SK-N-SH treated with all-trans-retinoic acid at 6 μM for 48 hours (cell line): ENCODE measurements at places on chromosomes 2 and 18.

- no peak for ATAC-seq
These were observed 186.6 kb downstream of the C1D start for GRCh38 chr2:67876176-67876575.

DNA sequence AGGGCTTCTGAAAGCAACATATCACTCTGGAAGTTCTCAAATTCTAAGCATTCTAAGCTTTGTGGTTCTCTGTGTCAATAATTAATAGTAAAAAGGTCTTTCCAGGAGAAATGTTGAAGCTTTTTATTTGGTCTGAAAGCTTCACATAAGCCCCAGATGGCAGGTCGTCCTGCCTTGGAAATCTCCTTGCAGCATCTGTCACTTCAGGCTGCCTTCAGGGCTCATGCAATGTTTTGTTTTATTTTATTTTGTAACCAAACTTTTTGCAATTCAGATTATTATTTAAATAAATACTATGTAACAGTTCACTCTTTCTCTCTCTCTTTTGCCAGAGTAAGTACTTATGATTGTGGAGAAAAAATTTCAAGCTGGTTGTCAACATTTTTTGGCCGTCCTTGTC is 46.7 kb upstream of the FHOD3 start:
- no peak for ATAC-seq

GRCh38 chr2:41484858-41485234 is 563.0 kb upstream of the PKDCC start:
- no peak for ATAC-seq

DNA sequence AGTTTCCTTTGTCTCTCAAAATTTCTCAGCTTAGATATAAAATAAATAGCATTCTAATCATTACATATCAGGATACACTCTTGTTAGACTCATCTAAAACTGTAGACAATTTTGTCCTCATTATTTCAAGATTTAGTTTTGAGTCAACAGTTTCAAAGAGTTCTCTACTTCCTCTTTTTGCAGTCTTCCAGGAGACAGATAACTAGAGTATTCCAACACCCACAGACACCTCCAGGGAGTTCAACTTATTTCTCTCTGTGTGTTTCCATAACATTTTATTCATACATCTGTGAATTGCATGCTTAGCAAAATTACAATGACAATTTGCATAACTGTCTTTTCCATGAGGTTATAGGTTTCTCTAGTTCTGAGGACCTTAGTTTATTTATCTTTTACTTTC is 166.6 kb upstream of the HNMT start:
- no peak for ATAC-seq

DNA sequence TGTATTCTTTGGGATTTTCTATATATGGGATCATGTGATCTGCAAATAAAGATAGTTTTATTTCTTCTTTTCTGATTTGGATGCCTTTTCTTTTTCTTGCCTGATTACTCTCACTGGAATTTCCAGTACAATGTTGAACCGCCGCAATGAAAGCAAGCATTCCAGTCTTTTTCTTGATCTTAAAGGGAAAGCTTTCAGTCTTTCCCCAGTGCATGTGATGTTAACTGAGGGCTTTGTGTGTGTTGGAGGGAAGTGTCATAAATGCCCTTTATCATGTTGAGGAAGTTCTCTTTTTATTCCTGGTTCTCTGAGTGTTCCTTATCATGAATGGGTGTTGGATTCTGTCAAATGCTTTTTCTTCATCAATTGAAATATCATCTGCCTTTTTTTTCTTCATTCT is 16.9 kb upstream of the CYBRD1 start:
- no peak for ATAC-seq

DNA sequence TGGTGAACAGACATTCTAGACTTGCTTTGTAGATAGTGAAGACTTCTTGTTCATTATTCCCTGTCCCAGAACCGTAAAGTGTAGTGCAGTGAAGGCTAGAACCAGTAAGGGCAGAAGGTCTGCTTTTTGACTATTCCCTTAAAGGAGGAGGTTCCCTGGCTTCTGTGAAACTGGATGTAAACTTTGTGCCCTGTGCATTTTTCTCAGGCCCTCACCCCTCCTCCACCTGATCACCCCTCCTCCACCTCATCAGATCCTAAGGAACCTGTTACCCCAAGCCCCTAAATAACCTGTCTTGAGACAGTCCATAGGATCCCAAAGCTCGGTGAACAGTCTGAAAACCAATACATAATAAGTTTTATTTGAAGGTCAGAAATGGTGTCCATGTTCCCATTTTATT is 33.7 kb downstream of the SFT2D3 start:
- ATAC-seq: no peak

DNA sequence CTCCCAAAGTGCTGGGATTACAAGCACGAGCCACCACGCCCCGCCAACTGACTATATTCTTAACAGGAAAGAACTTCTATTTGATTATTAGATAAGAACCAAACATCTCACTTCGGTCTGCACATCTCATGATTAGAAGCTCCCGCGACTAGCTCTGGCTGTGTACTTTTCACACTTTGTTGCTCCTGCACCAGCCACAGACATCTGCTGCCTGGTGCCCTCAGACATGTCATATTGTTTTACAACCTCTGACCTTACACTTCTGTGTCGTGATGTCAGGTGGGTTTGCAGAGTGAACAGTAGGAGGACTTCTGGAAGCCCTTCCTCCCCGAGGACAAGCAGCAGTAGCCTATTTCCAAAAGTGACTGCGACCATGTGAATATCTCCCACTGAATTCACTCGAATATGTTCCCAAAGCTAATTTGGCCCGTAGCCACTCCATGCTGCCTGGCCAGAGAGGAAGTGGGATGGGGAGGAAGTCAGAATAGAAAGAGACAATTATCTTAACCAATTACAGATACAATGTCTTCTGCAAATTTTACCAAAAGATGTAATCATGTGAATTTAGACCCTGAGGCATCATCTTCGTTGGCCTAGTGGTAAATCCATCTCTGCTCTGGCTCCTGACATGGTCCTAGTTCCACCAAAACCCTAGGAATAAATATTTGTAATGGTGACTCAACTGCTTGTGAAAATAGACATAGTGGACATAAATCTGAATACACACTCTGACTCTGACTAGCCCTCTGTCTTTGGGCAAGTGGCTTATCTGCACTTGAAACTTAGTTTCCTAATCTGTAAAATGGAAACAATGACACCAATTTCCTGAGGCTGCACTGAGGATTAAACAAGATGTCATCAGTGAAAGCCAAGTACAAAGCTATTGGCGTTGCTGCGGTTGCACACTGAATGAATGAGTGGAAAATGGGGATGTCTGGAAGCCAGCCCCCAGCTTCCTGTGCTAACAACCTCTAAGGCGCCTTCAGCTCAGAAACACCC is 406.1 kb downstream of the LRATD1 start:
- no peak for ATAC-seq

GRCh38 chr2:153823880-153824279 is 47.8 kb upstream of the GALNT13 start:
- ATAC-seq: no peak

- no peak for ATAC-seq
These were observed 225.6 kb downstream of the CYP26B1 start for GRCh38 chr2:71922091-71922490.

GRCh38 chr18:23922939-23923338 is 91.6 kb upstream of the TTC39C start:
- no peak for ATAC-seq

- ATAC-seq: no peak
These were observed 77.3 kb downstream of the SRBD1 start for GRCh38 chr2:45533771-45534170.

GRCh38 chr2:48146552-48146951 is 240.3 kb upstream of the FBXO11 start:
- no peak for ATAC-seq

DNA sequence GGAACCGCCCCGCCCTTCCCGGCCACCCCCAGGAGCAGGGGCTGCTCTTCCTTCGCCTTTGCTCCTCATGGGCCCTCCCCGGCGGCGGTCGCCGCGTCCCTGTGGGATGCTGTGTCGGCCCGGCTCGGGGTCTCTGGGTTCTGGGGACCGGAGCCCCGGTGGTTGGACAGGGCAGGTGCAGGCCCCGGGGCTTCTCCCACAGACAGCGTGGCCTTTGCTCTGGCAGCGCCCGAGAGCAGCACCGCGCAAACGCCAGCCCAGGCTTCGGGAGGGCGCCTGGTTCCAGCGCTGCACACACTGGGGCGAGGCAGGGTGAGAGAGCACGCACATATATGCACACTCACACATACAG is 9.0 kb upstream of the KCNG2 start:
- ATAC-seq: no peak

DNA sequence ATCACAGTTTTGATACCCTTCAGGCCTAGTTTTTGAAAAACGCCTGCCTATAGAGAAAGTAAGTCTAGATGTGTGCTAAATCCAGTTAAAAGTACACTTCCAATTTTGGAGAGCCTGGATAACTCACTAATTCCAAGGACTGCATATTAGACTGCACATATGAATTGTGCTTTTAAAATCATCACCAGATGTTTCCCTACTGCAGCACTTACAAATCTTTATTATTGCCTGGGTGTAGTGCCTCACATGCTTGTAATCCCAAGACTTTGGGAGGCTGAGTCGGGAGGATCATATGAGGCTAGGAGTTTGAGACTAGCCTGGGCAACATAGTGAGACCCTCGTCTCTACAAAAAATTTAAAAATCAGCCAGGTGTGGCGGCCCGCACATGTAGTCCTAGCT is 35.9 kb upstream of the HTR2B start:
- no peak for ATAC-seq

DNA sequence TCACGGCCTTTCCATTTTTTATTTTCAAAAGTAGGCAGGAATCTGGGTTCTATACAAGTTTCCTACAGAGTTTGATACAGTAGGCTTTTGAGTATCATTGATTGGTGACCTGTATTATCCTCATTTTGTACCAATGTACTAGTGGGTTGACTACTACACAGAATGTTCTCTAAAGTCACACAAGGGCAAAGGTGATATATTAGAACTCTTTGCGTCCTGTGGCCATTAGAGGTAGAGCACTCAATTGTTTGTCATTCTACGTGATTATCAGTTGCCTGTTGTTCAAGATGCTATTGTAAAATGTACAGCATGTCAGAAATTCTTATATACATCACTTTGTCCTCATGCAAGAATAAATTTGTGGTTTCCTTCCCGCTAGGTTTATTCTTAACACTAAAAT is 24.8 kb downstream of the WDR75 start:
- ATAC-seq: no peak

DNA sequence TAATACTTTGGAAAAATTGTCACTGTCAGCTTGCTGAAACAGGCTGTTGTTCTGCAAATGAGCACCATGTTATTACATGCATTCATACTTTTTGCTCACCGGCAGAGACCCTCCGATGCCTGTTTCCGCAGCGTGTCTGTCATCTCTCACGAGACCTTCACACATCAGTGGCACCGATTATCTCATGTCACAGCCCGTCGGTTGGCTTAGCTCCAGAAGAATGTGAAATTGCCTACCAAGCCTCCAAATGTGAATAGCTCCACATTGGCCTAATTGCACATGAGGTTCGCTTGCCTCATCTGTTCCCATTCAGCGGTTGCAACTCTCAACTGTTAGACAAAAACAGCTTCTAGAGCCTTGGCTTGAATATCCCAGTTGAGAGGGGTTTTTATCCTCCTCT is 233.0 kb downstream of the ACTR3 start:
- no peak for ATAC-seq

DNA sequence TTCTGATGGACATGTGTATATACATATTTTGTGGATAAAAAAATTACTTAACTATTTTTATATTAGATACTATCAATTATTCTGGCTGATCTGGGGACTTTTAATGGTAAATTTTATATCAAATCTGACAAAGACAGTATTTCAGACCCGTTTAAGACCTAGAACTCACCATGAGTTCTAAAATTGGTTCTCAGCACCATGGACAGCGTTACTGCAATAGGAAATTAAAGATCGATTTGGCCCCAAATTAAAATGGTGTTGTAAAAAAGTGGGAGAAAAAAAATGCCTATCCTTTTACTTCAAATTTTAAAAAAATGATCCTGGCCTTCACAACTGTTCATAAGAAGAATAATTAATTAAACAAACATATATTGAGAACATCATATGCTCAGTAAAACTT is 919 bp upstream of the SCN2A start:
- ATAC-seq: no peak

DNA sequence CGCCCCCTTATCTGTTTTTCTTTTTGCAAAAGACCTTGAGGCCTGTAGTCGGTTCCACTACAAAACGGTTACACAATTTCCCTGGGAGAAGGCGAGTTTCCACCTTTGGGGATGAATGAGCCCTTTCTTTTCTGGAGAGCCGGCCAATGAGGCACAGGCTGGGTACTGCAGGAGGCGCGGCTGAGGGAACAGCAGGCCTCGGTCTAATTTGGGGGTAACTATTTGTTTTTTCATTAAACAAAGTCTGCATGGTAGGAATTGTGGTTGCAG is 129.2 kb downstream of the MYCN start:
- no peak for ATAC-seq

DNA sequence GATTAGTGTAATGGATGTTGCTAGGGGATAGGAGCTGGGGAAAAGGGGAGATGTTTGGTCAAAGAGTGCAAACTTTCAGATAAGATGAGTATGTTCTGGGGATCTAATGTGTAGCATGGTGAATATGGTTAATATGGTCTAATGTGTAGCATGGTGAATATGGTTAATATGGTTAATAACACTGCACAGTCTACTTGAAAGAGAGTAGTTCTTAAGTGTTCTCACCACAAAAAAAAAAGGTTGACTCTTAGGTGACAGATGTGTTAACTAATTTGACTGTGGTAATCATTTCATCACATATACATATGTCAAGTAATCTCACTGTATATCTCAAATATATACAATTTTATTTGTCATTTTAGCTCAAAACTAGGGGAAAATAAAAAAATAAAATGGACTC is 121.3 kb upstream of the CD226 start:
- ATAC-seq: no peak

- no peak for ATAC-seq
These were observed 13.9 kb downstream of the PCARE start for GRCh38 chr2:29060441-29060840.

GRCh38 chr18:24704946-24705630 is 244.7 kb downstream of the HRH4 start:
- ATAC-seq: no peak

GRCh38 chr2:185219981-185220380 is 518.6 kb upstream of the FSIP2 start:
- no peak for ATAC-seq

DNA sequence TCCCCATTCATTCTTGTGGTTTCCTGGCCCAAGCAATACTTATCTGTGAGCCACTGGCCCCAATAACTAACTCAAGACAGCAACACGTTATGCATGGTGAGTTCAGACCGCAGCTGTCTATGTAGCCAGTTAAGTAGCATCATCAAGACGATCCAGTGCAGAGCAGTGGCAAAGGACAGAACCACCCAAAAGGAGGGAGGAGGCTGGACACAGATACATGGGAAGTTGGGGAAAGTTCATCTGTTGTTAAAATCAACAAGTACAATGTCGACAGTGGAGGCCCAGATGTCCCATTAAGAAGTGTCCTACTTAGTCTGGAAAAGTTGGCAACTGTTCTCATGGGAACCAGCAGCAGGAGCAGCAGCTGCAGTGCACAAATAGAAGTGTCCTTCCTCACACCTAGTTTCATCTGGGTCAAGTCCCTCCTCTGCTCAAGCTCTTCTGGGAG is 106.9 kb upstream of the THOC1 start:
- ATAC-seq: no peak

GRCh38 chr2:64186699-64187605 is 42.7 kb upstream of the PELI1 start:
- ATAC-seq: no peak

- no peak for ATAC-seq
These were observed 469.3 kb downstream of the METTL4 start for GRCh38 chr18:2102022-2102421.
